ENCODE measurements at places on chromosomes 3 and 15.

DNA sequence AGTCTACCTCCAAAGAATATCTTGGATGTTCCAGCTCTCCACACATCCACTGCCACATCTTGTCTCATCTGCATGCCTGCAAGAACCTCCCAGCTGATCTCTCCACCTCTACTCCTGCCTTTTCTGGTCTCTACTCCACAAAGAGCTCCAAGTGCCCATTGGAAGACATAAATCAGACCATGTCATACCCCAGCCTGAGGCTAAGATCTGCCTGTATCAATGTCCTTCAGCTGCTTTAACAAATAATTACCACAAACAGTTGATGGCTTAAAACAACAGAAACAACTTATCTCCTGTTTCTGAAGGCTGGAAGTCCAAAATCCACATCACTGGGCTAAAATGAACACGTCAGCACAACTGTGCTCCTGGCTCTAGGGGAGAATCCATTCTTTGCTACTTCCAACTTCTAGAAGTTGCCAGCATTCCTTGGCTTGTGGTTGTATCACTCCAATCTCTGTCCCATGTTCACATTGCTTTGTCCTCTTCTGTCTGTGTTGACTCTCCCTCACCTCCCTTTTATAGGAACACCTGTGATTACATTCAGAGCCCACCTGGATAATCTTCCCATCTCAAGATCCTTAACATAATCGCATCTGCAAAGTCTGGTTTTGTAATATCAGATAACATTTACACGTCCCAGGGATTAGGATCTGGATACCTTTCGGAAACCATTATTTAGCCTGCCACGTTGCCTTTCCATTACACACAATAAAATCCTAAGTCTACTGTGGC is 17.0 kb upstream of the LMCD1 start:
- DNase-seq: no peak

DNA sequence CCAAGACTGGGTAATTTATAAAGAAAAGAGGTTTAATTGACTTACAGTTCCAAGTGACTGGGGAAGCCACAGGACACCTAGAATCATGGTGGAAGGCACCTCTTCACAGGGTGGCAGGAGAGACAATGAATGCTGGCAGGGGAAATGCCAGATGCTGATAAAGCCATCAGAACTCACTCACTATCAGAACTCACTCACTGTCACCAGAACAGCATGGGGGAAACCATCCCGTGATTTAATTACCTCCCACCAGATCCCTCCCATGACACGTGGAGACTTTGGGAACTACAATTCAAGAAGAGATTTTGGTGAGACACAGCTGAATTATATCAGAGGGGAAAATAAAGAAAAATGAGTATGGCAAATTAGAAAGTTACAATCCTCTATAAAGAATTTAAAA is 310.9 kb downstream of the BCHE start:
- no peak for DNase-seq

GRCh38 chr3:24202071-24202470 is 257.0 kb downstream of the NR1D2 start:
- DNase-seq: no peak

DNA sequence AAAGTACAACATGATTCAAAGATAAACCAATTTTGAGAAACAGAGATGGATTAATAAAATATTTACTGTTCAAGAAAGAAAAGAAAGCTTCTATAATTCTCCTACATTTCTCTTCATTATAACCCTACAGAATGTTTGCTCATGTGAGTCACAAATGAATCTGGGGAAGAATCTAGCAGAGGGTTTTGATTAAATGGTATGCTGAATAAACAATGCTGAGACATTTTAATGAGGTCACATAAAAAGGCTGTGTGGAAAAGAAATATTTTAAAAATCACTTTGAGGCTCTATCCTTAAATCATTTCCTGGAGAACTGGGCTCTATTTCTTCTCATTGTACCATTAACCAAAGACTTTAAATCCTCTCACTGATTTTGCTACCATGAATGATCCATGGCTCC is 727.7 kb downstream of the NTRK3 start:
- DNase-seq: no peak

- no peak for DNase-seq
Measured at GRCh38 chr3:76111808-76112207, 326.5 kb upstream of the ZNF717 start.

- no peak for DNase-seq
Measured at GRCh38 chr15:71223516-71223915, 108.2 kb downstream of the THSD4 start.

Measured in stimulated activated CD4-positive, alpha-beta T cell treated with anti-CD3 and anti-CD28 coated beads, Interleukin-12 subunit alpha, Interleukin-12 subunit beta, amount 100 ng/mL, for 24 hours (primary cell).